AG08396 (cell line): ENCODE measurements at places on chromosomes 13 and 19.

DNA sequence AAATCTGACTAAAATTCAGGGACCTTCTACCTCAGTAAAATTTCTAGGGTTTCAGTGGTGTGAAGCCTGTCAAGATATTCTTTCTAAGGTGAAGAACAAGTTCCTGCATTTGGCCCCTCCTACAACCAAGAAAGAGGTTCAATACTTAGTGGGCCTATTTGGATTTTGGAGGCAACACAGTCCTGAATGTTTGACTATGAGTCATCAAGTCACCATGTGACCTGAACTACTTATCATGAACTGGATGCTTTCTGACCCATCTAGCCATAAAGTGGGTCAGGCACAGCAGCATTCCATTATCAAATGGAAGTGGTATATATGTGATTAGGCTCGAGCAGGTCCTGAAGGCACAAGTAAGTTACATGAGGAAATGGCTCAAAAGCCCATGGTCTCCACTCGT lies 163.0 kb upstream of the IRS2 start:
- DNase-seq = no peak

DNA sequence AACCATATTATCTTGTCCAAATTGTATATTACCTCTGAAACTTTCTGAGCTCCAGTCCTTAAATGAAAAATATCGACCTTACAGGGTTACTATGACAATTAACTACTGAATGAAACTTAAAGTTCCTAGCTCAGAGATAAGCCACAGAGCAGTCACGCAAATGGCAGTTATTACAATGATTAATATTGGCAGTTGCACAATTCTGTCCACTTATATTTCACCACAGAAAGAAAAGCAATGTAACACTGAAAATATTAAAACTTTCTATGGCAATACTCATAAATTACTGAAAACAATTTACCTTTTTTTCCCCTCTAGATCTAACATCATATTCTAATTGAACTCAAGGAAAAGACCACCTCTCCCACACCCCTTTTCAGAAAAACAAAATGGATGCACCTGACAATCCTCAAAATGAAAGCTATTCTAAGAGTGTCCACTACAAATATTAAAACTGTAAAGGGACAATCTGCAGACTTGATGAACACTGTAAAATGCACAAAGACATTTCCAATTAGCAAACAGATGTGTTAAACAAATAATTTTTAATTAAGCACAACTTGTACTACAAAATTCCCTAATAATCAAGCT lies 14.6 kb downstream of the LNX2 start:
- DNase-seq = no peak

DNA sequence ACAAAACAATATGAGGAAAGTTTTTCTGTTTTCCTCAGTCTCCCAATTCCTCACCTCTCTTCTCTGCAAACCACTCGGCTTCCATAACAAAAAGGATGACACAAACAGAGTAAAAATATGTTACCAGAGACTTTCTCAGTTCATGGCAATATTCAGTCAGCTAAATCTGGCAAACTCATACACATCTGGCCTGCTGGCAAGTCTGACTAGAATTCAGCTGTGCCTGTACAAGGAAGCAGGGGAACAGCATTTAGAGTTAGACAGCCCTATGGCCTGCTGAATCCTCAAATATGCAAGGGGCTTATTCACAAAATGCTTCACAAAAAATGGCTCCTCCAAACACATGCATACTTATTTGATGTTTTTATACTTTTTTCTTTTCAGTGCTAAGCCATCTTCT lies 227.8 kb downstream of the ENOX1 start:
- DNase-seq = no peak

DNA sequence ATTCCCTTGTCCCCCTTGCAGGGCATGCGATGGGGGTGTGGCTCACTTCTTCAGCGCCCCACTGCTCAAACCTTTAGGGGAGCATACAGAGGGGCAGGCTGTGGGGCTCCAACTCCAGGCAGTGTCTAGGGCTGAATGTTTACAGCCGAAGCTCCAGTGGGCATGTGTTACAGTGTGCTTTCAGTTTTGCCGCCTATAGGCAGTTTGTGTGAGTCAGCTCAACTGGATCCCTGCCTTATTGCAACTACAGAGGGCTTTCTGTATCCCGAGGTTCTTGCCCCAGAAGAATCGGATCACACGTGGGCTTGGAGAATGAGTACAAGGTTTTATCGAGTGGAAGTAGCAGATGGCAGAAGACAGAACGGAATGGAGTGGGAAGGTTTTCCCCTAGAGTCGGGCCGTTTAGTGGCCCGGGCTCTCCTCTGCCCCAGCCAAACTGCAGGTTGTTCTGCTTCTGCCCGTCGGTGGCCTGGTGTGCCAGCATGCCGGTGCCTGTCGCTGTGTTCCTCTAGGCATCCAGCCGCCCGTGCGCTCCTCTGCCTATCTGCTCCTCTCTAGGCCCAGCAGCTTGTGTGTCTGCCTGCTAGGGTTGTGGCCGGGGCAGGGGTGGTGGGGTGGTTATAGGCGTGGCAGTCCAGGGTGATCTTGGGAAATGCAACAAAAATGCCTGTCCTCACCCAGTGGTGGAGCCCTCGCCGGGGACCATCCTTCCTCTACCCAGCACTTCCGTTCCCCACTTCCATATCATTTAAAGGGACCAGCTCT lies 435.9 kb upstream of the SGCG start:
- DNase-seq = no peak

DNA sequence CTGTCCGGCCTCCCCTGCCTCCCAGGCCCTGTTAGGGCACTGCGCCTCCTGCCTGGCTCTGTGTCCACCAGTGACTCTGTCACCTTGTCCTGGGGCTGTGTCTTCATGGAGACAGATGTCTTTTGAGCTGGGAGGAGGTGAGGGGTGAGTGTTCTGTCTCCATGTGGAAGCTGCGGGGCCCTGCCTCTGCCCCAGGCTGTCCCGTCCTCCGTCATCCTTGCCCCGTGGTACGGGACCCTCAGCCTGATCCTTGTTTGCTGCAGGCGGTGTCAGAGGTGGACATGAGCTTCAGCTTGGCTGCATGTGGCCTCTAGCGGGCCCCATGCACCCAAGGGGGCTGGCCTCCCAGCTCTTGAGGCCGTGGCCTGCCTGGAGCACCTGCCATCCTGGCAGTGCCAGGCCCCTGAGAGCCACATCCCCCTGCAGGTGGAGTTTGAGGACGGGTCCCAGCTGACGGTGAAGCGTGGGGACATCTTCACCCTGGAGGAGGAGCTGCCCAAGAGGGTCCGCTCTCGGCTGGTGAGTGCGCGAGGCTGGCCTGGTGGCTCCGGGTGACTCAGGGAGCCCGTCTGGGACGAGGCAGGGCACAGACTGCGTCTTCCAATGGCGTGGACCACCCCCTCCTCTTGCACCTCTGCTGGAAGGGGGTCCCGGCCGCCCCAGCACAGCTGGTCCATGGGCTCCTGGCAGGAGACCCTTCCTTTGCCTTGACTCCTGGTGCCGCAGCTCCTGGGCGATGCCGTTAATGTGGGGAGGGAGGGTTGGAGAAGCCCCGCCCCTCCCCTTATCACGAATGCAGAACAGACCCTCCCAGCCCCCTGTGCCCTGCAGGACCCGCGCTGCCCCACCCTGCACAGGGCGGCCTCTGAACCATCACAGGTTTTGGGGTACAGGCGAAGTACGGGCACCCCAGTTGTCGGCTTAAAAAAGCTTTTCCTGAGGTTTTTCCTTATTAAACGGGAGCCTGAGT lies 181.3 kb downstream of the KDM4B start:
- no peak for DNase-seq

DNA sequence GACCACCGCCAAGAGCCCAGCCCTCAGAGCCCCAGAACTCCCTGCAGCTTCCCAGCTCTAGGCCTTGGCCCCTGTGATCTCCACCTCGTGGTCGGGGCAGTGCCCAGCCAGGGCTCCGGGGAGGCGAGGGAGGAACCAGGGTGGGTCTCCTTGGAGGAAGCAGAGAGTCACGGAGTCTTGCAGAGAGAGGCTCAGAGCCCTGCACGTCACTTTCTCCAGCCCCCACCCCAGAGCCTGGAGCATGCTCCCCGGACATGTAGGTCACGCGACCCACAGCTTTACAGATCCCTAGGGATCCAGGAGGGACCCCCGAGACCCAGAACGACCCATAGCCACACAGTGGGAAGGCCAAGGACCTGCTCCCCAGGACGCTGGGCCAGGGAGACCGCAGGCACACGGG lies 11.9 kb downstream of the GADD45B start:
- peak; percentile 2 for DNase-seq

DNA sequence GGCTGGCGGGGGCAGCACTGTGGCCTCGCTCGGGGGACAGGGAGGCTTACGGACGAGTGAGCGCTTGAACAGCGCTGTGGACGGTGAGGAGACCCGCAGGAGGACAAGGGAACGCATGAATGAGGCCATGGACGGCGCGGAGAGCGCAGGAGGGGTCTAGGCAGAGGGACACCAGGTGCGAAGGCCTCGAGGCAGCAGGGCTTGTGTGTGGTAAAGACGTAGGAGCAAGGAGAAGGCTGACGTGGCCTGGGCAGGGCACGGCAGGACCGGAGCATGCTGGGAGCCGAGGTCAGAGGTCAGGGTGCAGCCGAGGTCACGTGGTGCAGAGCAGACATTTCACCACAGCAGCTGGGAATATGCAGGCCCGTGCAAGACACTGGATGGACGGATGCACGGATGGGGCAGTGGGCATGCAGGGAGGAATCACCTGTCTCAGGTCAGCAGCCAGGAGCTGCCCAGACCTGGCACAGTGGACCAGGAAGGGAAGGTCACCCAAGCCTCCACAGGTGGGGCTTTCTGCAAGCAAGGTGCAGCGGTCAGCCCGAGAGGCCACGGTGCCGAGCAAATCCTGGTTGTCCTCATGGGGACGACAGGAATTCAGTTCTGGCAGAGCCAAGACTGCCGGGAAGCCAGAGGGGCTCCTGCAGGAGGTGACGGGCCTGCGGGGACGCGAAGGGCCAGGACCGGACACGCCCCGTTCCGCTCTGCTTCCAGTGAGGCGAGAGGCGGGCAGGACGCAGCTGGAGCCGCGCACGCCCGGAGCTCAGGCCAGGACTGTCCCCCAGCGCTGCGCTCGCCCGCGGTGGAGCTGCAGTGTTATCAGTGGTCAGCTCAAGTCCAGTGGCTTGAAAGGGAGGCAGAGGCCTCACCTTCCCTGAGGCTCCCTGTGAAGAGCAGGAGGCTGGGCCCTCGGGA lies 72.2 kb downstream of the RASA3 start:
- DNase-seq = no peak

GRCh38 chr19:8251025-8251472 lies 41.9 kb downstream of the CERS4 start:
- DNase-seq = peak; percentile 52

- no peak for DNase-seq
Observed at GRCh38 chr13:59343993-59344822, 819.5 kb downstream of the DIAPH3 start.

DNA sequence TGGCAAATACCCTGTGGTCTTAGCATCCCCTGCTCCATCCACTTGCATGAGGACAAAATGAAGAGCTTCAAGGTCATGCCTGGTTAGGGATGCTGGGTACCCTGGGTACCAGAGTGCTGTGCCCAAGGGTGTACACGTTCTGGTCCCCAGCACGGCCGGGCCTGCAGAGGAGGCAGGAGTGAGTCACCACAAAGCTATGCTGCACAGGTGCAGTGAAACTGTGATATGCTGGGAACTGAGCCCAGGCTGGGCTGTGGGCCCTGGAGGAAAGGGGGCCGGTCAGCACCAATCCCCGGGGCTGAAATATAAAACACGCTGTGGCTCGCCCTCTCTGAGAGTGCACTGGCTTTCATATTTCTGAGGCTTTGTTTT lies 95.1 kb downstream of the TSHZ3 start:
- DNase-seq = no peak

GRCh38 chr19:17216058-17216670 lies 1.0 kb downstream of the USE1 start:
- no peak for DNase-seq

DNA sequence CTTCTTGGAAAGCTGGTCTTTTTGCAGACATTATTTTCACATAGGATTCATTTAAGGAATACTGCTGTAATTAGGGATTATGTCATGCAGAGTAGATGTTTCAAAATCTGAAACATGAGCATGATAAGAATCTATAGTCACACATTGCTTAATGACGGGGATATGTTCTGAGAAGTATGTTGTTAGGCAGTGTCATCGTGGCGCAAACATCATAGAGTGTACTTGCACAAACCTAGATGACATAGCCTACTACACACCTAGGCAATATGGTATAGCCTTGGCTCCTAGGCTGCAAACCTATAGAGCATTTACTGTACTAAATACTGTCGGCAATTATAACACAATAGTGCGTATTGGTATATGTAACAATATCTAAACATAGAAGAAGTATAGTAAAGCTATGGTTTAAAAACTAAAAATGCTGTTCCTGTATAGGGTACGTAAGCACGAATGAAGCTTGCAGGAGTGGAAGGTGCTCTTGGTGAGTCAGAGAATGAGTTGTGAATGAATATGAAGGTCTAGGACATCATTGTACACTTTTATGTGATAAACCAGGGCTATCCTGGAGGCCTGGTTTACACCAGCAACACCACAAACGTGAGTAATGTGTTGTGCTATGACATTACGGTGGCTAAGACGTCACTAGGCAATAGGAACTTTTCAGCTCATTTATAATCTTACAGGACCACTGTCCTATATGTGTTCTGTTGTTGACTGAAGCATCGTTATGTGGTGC lies 283.1 kb downstream of the MTUS2 start:
- DNase-seq = no peak

GRCh38 chr13:72508392-72508791 lies 219.0 kb downstream of the MZT1 start:
- DNase-seq = no peak

DNA sequence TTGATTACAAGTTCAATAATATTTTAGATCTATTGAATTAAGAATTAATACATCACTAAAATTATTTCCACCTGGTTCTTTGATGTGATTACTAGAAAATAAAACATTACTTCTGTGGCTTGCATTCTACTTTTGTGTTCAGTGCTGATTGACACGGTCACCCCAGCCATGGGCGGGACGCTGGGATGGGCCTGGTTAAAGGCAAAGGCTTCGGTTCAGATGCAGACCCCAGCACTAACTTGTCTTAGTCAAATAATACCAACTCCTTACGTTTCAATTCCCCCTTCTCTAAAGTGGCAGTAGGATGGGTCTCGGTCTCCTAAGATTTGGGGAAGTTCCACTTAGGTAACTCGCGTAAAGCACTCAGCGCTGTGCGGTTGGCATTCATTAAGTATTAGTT lies 144.9 kb downstream of the URI1 start:
- no peak for DNase-seq

- no peak for DNase-seq
Observed at GRCh38 chr19:6679139-6679538, 9.2 kb upstream of the TNFSF14 start.

- DNase-seq = no peak
Observed at GRCh38 chr13:103066079-103066780, at the start of gene SLC10A2. Gene SLC10A2, minus strand, starts transcription at chr13:103066417. Its CDS starts 168 bp downstream, at chr13:103066249.

- DNase-seq = no peak
Observed at GRCh38 chr19:40005691-40006272, 8.9 kb downstream of the ZNF546 start.

DNA sequence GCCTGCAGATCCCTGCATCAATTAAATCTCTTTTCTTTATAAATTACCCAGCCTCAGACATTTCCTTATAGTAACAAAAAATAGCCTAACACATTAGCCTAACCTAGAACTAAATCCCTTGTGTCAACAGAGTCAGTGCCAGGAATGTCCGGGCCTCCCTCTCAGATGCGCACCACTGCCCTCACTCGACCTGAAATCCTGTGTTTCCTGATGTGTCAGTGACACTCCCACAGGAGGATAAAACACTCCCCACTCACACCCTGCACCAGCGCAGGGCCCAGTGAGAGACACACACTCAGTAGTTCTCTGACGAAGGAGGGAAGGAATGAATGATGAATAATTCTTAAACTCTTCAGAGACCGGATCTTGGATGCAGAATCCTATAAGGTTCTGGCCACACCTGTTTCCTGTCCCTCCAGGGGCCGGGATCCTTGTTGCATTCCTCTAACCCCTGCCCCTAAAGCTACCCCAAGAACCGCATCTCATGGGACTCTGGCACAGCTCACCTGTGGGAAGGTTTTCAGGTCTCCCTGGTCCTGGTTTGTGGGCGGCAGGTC lies 3.1 kb downstream of the CEACAM3 start:
- no peak for DNase-seq
